Type B pancreatic cell (in vitro differentiated cells): ENCODE measurements at places on chromosomes 2 and 18.

GRCh38 chr2:14761118-14761517 lies 128.6 kb downstream of the LRATD1 start:
- H3K4me3 ChIP-seq: no peak overlapping the region
- no peak for DNase-seq
- H3K4me1 ChIP-seq: no peaks in the 10 kb centered on the region
- H3K27ac ChIP-seq: no peak overlapping the region

DNA sequence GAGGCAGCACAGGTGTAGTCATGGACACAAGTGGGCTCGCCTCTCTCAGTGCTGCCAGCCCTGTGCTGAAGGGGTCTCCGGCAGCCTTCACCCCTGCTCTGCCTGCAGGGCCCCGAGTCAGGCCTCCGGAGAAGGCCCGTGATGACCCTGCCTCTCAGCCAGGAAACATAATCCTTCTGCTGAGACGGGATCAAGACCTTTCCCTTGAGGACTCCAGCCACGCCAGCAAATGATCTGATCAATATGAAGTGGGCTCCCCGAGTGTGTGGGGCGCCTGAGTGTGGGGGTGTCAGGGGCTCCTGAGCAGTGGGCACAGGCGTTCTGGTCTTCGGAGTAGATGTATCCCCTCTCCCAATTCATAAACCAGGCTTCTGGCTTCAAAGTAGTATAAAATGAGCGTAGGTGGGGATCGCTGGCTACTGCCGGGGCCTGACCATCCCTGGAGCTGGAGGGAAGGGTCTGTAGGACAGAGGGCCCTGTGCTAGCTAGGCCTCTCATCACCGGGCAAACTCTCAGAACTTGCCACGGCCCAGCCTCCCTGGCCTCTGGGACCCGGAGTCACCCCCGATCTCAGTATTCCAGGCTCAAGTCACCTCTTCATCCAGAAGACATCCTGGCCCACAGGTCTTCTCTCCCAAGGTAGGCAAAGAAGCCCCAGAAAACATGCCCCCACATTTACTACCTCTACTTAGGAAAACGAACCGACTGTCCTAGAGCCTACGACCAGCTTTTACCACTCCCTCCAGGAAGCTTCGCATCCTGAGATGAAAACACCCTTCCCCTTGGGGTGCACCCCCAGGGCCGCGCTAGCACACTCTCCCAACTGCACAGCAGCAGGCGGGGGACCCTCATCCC lies 33.6 kb downstream of the CRACDL start:
- H3K27ac ChIP-seq: no peak overlapping the region
- H3K4me3 ChIP-seq: no peak overlapping the region
- DNase-seq: no peak
- peaks cover 3% of the 10 kb centered on the region for H3K27me3 ChIP-seq
- H3K4me1 ChIP-seq: peaks cover 12% of the 10 kb centered on the region

DNA sequence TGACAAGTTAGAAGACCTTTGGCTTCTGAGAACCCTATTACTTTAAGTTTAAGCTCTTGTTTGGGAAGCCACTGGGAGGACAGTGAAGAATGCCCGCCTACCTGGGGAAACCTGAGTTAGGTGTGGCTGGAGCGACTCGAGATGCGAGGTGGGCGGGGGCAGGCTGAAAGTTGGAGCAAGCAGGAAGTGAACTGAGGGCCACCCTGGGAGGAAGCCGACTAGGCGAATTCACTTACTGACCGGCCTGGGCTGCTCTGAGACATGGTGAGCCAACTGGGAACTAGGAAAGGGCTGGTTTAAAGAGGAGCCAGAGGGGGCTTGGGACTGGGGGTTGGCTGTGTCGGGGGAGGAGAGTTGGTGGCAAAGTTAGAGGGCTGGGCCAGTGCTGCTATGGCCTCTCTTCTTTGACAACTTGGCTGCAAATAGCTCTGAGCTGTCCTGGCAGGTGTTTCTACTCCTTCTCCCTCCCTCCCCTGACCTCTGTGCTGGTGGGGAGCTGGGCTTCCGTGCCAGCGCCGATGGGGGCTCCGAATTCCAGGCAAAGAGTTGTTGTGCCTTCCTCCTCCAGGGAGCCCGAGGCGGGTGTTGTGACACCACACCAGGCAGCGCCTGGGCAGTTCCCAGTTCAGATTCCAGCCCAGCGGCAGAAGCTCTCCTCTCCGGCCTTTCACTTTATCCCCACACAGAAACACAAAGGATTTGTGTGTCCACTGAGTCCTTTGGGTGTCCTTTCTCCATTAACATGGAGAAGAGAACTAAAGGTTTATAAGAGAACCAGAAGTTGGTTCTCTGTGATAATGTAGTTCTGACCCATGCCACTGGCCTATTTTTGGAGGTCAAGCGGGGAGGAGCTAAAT lies at the start of gene VAMP8:
Gene VAMP8, plus strand, starts transcription at position 201 of the 857 bp plus-strand sequence. Its CDS starts 61 bp downstream, at position 262.
- no peaks in the 10 kb centered on the region for H3K36me3 ChIP-seq
- H3K27me3 ChIP-seq: peaks cover 3% of the 10 kb centered on the region
- H3K27ac ChIP-seq: peak within 1 kb of the TSS; percentile 98
- H3K4me1 ChIP-seq: peaks cover 32% of the 10 kb centered on the region
- peak within 1 kb of the TSS; percentile 94 for H3K4me3 ChIP-seq

GRCh38 chr2:36941867-36942266 lies 24.5 kb downstream of the STRN start:
- no peak overlapping the region for H3K27ac ChIP-seq
- H3K4me3 ChIP-seq: no peak overlapping the region
- no peaks in the 10 kb centered on the region for H3K4me1 ChIP-seq
- H3K27me3 ChIP-seq: no peaks in the 10 kb centered on the region

DNA sequence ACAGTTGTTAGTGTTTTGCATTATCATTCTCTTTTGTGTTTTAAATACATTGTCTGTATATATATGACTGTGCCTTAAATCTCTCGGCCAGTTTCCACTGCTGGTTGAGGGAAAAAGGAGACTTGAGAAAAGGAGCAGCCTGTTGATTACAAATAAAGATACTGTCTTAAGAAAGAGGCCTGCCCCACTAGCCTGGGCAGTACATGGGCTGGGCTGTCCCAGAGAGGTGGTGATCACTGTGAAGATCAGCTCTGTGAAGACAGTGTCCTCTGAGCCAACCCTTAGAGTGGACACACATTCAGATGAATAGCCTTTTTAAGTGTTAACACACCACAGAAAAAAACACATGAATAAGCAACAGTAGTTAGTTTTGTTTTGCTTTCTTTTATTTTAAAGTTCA lies 10.0 kb upstream of the OTX1 start:
- H3K36me3 ChIP-seq: peaks cover 11% of the 10 kb centered on the region
- H3K4me3 ChIP-seq: no peak overlapping the region
- no peak for DNase-seq
- peaks cover 18% of the 10 kb centered on the region for H3K4me1 ChIP-seq
- no peak overlapping the region for H3K27ac ChIP-seq

GRCh38 chr18:78363556-78364387 lies 615.8 kb upstream of the SALL3 start:
- H3K27me3 ChIP-seq: peaks cover 4% of the 10 kb centered on the region
- no peaks in the 10 kb centered on the region for H3K36me3 ChIP-seq
- no peak overlapping the region for H3K4me3 ChIP-seq
- no peak overlapping the region for H3K27ac ChIP-seq

GRCh38 chr2:27308359-27308881 lies at the start of gene UCN:
Gene UCN (minus strand): TSS chr2:27308445. CDS start chr2:27307895, 550 bp downstream.
- H3K27me3 ChIP-seq: peaks cover 49% of the 10 kb centered on the region
- H3K4me3 ChIP-seq: no peak within 1 kb of the TSS
- peaks cover 13% of the 10 kb centered on the region for H3K36me3 ChIP-seq
